Astrocyte of the spinal cord (primary cell): ENCODE measurements at places on chromosomes 11 and 22.

GRCh38 chr22:23289130-23289503 is 108.8 kb downstream of the BCR start:
- DNase-seq, result no peak

DNA sequence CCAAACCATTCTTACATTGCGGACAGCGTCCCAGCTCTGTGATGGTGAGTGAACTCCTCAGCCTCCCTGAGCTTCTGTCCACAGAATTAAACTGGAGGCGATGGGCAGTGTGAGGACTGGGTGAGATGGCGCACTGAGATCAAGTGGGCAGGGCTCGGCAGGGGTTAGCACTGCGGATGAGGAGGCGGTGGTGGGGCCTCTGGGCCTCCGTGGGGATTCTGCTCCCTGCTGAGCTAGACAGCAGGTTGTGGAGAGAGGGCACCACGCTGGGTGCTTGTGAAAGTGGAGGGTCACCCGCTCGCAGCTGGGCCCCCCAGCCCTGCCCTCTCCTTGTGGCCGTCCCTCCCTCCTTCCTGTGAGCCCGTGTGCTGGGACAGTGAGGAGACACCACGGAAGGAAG is 25.6 kb upstream of the PARVG start:
- no peak for DNase-seq

GRCh38 chr11:85526564-85526963 is 100.6 kb downstream of the DLG2 start:
- no peak for DNase-seq

GRCh38 chr11:133078591-133079404 is 453.5 kb downstream of the OPCML start:
- peak; percentile 30 for DNase-seq

- no peak for DNase-seq
Measured at GRCh38 chr22:38724176-38724575, 18.4 kb downstream of the GTPBP1 start.

DNA sequence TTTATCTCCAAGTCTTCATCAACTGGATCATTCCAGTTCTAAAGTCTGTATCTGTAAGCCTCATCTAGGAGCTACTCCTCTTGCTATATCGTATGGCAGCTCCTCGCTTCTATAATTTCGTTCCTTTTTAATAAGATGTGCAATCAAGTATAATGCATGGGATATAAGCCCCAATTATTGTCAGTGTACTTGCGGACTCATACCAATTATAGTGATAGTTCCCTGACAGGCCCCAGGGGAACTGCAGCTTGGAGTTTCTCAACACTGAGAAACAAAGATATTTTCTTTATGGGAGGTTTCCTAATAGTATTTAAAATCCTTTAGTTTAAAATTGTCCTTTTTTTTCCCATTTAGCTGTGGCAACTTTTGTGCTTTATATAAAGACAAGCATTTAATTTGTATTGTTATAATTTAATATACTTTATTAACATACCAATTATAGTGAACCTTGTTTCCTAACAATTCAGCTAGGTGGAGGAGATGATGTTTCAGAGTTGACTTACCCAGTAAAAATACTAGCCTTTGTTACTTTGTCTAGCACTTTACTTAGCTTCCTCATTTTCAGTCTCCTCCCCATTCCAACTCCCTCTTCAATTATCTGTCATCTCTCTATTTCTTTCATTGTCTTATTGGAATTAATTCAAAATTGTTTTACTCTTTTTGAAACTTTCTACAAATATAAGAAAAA is 25.3 kb upstream of the DDX17 start:
- no peak for DNase-seq

DNA sequence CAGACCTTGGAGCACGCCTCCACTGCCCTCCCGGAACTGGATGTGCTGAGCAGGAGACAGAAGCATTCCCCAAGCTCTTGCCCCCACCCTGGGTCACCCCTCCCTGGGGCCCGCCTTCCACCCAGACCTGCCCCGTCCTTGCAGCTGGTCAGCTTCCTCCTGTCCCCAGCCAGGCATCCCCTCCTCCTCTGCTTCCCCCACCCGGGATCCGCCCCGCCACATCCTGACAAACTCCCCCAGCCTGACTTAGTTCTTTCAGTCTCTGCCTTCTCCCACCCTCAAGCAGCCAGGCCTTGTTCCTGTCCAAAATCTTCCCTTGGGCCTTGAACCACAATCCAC is 1.1 kb upstream of the PLXNB2 start:
- DNase-seq, result no peak

DNA sequence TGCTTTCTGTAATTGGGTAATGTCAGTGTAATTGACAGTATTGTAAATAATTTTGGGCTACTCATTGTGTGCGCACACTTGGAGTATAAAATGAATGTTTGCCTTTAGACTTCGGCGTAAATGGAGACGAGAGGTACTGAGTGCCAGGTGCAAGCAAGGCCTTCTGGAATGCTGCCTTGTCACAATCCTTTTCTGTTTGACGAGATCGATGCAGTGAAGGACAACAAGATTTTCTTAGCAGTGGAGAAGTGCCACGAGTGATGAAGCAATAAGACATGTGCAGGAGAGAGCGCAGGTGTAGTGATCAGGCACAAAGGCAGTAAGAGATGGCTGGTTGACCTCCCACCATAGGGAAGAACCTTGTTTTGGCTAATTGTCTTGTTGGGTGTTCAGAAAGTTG is 67.5 kb downstream of the DDX10 start:
- no peak for DNase-seq

DNA sequence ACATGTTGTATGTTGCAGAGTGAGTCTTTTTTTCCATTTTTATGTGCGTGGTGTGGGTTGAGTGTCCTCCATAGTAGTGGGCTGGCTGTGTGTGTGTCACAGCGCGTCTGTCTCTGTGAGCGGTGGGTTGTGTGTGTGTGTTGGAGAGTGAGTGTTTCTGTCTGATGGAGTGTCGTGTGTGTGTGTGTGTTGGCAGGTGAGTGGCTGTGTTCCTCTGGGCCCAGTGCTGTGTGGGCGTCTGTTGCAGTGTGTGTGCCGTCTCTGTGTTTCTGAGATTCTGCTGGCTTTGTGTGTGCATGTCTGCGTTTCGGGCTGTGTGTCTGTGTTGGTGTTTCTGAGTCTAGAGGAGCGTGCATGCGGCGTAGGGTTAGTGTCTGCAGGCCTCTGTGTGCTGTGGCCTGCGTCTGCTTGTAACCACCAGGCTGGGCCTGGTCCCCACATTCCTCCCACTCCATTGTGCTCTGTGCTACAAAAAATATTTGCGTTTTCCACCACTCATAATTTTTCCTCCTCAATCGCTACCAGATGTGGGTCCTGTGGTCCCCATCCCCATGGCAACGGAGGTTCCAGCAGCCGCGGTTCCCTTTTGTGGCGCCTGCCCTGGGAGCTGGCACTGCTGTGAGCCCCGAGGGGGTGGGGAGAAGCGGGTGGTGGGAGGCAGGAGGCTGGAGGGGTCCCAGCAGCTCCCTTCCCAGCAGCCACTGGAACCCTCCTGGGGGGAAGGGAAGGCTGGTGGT is 15.2 kb downstream of the SCARF2 start:
- DNase-seq, result peak; percentile 67

GRCh38 chr11:2886191-2886894 is 768 bp upstream of the CDKN1C start:
- DNase-seq, result peak; percentile 17

DNA sequence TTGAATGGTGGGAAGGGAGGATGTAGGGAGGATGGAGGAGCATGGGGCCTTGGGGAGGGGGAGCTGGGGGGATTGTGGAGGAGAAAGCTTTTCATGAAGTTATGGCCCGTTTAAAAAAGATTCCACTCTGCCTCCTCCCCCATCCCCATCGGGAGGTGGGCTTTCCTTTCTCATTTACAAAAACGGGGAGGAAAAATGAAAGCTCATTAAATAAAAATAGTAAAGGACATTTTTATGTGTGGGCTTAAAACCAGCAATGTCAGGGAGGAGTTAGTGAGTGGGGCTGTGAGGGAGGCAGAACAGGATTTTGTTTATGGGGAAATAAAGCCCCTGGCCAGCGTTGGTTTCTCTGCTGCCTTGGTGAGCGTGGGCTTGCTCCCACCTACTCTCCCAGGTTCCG is 83.2 kb downstream of the ZBTB16 start:
- no peak for DNase-seq

DNA sequence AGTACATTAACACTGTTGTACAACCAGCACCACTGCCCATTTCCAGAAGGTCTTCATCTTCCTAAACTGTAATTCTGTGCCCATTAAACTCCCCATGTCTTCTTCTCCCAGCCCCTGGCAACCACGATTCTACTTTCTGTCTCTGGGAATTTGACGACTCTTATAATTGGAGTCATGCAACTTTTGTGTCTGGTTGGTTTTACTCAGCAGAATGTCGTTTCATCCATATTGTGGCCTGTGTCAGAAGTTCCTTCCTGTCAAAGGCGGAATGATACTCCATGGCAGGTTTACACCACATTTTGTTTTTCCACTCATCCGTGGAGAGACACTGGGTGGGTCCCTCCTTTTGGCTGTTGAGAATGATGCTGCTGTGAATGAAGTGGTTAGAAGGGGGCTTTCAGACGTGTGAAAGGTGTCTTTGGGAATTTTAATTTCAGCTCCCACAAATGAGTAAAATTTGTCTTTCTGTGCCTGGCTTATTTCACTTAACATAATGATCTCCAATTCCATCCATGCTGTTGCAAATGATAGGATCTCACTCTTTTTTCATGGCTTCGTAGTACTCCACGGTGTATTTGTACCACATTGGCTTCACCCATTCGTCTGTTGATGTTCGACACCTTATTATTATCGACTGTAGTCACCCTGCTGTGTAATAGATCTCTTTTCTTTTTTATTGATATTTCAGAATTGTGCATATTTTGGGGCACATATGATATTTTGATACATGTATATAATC is 86.1 kb upstream of the SEPTIN5 start:
- no peak for DNase-seq

- no peak for DNase-seq
Measured at GRCh38 chr11:63839508-63840355, 822 bp downstream of the MARK2 start.

DNA sequence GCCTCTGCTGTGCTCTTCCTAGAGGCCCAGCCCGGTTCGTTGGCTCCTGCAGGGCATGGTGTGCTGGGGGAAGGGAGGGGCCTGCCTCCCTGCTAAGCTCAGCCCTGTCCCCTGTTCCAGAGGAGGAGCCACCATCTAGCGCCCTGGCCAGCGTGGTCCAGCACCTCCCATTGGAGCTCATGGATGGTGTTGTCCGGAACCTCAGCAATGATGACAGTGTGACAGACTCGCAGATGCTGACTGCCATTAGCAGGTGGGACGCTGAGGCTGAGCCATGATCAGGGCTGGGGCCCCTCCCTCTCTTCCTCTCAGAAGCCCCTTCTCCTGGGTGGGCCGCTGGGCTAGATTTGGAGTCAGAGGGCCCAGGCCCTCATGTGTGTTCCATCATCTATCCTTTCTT is 9.1 kb downstream of the USP35 start:
- no peak for DNase-seq

- no peak for DNase-seq
Measured at GRCh38 chr11:71236836-71237475, 15.4 kb downstream of the SHANK2 start.

DNA sequence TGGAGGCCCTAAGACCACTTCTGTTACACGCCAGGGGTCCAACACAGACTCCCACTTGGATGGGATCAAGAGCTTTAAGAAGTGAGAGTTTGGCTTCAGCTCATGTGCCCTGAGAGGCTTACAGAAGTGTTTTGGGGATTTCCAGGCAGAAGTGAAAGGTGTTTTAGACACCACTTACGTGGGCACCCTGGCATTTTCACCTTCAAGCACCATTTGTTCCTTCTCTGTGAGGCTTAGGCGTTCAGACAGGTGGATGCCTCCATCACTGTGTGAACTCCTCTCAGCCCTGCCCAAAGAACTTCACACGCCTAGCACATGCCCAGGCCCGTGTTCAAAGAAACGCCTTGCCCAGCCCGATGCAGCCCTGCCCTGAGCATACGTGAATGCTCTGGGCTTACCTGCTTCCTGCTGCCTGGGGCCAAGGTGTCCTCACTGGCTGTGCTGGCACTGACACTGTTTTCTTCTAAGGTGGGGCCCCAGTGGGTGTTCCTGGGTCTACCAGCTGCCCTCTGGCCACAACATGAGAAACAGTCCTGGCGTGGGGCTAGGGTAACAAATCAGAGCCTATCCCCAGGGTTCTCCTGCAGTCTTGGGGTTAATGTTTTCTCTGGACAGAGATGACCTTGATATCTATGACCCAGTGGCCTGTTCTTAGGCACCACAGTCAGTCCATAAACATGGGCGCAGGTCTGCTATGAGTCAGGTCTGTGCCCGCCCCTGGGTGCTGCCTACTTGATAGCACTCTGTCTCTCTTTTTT is 34.0 kb downstream of the AMPD3 start:
- DNase-seq, result no peak

DNA sequence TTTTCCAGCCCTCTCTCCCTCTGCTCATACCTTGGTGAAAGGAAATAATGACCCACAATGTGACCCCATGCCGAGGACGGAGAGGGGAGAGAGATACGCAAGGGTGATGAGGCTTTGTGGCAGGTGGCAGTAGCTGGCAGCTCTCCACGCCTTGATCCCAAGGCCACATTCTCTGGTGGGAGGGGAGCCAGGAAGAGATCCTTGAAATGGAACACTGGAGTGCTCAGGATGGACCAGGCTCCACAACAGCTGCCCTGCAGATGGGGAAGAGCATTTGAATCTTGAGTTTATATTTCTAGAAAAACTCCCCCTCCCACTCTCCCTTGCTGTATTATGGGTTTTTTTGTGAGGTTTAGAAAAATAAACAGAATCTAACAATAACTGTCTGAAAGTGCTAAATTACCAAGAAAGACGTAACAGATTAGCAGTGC is 61.6 kb upstream of the CDON start:
- no peak for DNase-seq

DNA sequence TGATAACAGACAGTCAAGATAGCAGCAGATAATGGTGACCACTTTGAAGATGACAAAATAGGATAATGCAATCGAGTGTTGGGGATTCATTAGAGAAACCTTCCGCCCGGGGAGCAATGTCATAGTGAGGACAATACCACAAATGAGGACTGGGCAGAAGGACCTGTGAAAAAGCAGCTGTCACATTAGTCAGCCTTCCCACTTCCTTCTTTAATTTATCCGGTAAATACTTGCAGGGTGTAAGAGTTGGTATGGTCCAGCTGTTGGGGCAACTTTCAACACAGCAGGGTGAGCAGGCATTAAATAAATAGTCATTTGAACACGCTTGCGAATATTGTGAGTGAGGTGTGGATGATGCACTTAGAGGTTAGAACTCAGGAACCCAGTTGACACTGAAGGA is 132.5 kb upstream of the KIRREL3 start:
- DNase-seq, result no peak

- no peak for DNase-seq
Measured at GRCh38 chr22:26466196-26466595, 17.4 kb downstream of the HPS4 start.

- DNase-seq, result peak; percentile 37
Measured at GRCh38 chr11:128686745-128687177, 7.1 kb upstream of the FLI1 start.
